GM06990 (cell line): ENCODE measurements at places on chromosomes 3 and 15.

- DNase-seq = no peak
Measured at GRCh38 chr3:152621006-152621868, 213.7 kb upstream of the P2RY1 start.

GRCh38 chr3:52473026-52473425 is 17.6 kb downstream of the NISCH start:
- no peak for DNase-seq

GRCh38 chr3:121545049-121545573 is 677 bp downstream of the POLQ start:
- no peak for DNase-seq

DNA sequence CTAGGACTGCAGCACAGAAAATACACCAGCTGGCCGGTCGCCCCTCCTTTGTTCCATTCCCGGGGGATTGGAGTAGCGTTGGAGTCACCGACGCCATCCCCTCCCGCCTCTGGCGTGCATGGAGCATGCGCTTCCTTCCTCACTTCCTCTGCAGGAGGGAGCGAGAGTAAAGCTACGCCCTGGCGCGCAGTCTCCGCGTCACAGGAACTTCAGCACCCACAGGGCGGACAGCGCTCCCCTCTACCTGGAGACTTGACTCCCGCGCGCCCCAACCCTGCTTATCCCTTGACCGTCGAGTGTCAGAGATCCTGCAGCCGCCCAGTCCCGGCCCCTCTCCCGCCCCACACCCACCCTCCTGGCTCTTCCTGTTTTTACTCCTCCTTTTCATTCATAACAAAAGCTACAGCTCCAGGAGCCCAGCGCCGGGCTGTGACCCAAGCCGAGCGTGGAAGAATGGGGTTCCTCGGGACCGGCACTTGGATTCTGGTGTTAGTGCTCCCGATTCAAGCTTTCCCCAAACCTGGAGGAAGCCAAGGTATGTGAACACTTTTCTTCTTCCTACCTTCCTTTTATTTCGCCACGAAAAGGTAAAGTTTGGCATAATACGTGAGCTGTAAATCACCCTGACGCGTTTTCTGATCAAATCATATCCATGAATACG is at the start of gene SCG3:
Gene SCG3, plus strand, starts transcription at position 201 of the 661 bp plus-strand sequence. Its CDS starts 253 bp downstream, at position 454.
- DNase-seq = peak; percentile 51

GRCh38 chr3:54712539-54712938 is 215.3 kb downstream of the LRTM1 start:
- DNase-seq = no peak

DNA sequence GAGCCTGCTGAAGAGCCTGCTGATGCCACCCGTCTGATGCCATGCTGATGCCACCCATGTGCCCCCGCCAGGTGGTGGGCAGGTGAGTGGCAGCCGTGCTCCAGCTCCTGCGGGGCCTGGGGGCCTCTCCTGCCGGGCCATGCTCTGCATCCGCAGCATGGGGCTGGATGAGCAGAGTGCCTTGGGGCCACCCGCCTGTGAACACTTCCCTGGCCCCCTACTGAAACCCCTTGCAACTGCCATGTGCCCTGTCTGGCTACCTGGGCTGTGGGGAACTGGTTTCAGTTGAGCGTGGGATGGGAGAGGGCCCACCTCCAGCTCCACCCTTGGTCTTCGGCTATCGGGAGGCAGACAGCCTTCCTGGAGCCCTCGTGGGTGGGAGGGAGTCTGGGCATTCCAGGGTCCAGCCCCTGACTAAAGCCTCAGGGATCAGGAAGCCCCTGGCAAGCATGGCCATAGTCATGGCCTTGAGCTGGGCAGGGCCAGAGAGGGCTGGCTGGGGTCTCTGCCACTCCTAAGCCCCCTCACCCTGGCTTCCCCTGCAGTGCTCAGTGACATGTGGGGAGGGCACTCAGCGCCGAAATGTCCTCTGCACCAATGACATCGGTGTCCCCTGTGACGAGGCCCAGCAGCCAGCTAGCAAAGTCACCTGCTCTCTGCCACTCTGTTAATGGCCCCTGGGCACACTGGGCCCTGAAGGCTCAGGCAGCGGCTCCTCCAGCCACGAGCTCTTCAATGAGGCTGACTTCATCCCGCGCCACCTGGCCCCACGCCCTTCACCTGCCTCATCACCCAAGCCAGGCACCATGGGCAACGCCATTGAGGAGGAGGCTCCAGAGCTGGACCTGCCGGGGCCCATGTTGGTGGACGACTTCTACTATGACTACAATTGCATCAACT is 92.2 kb downstream of the TBC1D2B start:
- no peak for DNase-seq

- no peak for DNase-seq
Measured at GRCh38 chr15:64282701-64283100, 73.3 kb downstream of the CSNK1G1 start.

DNA sequence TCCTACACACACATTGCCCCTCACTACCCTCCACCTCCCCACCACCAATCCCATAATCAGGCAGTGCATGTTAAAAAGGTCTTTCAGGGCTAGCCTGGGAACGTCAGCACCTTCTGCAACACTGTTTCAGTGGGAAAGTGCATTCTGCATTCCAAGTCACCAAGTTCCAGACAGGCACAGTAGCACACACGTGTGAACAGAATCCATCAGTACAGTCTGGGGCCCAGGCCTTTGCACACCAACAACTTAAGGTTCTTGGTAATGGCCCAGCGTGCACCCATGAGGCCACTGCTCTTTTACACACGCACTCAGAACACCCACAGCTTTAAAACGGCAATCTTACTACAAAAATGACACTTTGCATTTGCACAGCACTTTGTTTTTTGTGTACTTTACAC is 1.2 kb downstream of the ANXA2 start:
- no peak for DNase-seq

DNA sequence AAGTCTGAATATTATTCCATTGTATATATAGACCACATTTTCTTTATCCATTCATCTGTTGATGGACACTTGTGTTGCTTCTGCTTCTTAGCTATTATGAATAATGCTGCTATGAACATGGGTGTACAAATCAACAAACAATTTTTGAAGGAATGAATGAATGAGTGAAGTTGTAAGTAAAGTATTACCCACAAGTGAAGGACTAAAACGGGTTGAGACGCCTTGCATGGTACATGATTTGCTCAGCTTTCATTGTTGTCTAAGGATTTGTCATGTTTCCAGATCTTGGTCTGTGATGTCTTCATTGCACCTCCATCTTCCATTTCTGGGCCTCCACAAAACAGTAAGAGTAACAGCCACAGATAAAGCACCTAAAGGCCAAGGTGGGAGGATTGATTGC is 20.5 kb downstream of the IFT122 start:
- no peak for DNase-seq

DNA sequence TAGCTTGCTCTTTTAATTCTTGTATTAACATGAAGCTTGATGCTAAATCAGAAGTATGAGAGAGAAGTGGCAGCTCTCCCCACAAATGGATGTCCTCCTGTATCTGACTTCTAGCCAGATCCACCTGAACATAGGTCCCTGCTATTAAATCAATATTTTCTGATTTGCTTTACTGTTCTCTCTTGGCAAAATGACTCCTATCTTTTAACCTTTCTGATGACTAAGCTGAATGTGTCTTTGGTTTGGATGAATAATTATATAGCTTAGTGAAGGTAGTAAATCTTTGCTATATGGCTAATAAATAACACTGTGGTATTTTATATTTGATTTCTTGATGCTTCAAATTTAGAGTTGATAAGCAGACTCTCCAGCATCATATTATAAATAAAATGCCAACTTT is 28.3 kb upstream of the ARL14 start:
- no peak for DNase-seq

- DNase-seq = no peak
Measured at GRCh38 chr3:98026425-98027084, 8.6 kb downstream of the GABRR3 start.

- no peak for DNase-seq
Measured at GRCh38 chr15:35078221-35078915, 6.7 kb downstream of the NANOGP8 start.

DNA sequence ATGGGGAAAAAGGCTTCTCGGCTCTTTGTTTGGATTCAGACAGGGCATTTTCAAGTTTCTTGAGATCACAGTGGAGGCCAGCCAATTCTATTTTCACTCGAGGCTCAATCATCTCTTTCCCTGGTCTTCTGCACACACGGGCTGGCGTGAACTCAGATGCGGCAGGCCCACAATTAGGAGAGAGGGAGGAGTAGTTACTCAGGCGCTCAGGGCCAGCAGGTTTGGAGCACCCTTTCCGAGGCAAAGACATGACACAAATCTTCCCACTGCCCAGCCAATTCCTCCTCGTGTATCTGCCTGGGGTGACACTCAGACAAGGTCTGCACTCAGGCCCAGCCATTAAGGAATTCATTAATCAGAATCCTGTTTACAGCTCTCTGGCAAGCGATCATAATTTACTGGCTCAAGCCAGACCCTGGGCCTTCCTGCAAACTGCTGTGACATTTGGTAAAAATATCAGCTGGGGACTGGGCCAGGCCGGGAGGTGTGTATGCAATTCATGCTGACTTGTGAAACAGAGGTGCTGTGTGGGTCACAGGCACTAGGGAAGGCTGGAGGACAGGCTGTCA is 68.1 kb upstream of the TLE3 start:
- no peak for DNase-seq

DNA sequence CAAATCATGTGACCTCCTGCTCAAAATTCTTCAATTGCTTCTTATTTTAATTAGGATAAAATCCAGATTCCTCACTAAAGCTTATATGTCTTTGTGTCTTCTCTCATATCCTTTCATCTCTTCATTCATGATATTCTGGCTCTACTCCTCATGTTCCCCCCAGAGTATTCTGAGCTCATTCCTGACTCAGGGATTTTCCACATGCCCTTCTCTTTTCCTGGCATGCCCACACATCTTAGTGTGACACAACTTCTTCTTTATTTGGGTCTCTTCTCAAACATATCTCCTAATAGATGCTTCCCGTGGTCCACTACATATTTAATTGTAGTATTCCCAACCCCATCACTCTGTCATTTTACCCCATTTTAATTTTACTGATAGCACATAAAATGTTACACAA is 15.2 kb upstream of the MBNL1 start:
- DNase-seq = no peak

DNA sequence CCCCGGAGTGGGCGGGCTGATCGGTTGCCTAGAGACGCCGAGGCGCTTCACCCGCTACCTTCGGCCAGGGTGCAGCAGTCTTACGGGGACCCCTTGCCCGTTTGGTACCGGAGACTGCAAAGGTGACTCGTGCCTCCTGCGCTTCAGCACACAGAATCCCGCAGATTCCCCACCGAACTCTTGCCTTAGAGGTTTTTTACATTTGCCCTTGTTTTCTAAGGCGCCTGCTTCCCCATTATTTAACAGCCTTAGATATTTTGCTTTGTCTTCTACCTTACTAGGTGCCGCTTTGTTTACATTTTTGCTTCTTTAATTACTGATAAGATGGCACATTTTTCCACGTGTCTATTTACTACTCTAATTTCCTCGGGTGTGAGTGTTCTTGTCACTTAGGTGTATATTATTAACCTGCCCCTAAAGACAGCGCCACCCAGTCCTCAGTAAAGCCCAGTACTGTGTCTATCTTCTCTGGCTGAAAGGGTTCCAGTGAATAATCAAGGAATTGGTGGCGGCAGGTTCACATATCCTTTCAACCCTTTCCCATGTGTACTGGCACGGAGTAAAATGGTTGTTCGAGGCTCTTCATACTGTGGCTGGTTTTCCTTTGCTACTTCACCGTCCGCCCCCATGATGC is 573 bp upstream of the CEP152 start:
- no peak for DNase-seq

DNA sequence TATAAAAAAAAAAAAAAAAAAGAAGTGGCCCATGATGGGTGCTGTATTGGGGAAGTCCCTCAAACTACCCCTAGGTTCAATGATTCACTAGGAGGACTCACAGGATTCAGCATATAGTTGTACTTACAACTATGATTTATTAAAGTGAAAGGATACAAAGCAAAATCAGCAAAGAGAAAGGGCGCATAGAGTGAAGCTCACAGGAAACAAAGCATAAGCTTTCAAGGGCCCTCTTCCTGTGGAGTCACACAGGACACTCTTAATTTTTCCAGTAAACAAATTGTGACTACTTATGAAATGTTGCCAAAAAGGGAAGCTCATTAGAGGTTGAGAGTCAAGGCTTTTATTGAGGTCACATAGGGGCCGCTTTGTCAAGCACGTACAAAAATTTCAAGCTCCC is 153.7 kb upstream of the GAP43 start:
- DNase-seq = no peak

DNA sequence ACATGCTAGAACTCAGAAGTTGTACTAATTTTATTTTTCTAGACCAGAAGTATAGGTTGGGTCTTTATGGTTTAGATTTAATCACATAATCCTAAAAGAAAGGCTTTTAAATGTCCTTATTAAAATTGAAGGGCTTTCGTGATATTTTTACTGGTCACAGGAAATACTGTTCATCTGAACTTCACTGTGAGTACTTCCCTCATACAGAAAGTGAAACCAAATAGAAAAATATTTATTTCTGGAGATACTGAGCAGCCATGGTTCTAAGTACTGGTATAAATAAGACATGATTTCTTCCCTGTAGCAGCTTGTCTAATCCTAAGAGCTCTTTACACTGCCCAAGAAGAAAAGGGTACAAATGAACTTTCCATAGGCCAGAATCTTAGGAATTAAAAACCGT is 2.0 kb downstream of the SNRK start:
- DNase-seq = peak; percentile 26

GRCh38 chr3:79844176-79844575 is 76.4 kb upstream of the ROBO1 start:
- no peak for DNase-seq
